ENCODE measurements at places on chromosomes 6 and 20.

DNA sequence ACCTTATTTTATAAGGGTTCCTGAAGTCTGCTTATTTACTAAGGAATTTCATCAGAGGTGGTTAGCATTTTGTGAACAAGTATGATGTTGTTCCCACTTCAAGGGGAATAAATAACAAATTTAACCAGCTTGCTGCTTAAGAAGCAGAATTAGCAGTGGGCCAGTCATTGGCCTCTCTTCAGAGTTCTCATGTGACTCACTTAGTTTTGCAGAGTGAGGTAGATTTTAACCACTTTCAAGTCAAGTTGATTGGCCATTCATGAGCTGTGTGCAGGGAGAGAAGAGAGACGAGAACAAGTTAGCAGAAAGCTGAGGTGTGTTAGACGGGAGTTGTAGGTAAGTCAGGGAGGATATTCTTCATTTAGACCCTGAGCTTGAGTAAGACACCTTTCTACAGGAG lies 18.1 kb downstream of the TOP1 start:
- no peak for DNase-seq

- DNase-seq: no peak
Measured at GRCh38 chr20:53074811-53075314, 102.7 kb downstream of the TSHZ2 start.

GRCh38 chr20:38117635-38118034 lies 47.4 kb downstream of the TGM2 start:
- DNase-seq: no peak

DNA sequence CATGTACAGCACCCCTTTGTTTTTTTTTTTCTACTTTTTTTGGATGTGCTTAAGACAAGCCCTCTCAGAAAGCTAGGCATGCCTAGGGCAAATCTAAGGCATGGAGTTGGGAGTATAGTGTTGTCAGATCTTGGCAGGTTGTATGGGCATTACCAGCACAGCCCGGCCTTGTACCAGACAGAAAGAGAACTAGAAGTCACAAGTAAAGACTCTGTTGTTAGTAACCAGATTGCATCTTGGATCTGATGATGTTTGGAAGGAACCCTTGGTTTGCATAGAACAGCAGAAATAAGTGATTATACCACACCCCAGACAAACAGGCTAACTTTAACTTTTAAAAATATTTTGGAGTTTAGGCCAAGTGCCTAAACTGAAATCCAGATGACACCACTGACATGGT lies 25.6 kb downstream of the STK35 start:
- DNase-seq: no peak

GRCh38 chr20:35768731-35769664 lies 2.8 kb upstream of the PHF20 start:
- DNase-seq: no peak

DNA sequence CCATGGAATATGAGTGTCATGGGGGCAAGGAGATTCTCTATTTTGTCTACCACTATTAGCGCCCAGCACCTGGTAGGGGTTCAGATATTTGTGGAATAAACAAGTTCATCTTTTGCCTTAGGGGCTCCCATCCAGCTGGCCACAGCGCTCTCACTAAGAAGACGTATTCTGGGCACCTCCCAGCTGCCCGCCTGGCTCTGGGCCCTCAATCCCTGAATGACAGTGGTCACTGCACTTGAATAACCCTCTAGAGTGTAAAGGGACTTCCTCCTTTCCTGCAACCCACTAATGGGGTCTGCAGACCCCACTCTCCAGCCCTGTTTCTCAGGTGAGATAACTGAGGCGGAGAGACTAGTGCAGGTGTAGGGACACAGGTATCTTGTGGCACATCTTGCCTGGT lies 36.2 kb downstream of the SNX5 start:
- DNase-seq: no peak

GRCh38 chr6:161211380-161212035 lies 62.4 kb downstream of the AGPAT4 start:
- no peak for DNase-seq

DNA sequence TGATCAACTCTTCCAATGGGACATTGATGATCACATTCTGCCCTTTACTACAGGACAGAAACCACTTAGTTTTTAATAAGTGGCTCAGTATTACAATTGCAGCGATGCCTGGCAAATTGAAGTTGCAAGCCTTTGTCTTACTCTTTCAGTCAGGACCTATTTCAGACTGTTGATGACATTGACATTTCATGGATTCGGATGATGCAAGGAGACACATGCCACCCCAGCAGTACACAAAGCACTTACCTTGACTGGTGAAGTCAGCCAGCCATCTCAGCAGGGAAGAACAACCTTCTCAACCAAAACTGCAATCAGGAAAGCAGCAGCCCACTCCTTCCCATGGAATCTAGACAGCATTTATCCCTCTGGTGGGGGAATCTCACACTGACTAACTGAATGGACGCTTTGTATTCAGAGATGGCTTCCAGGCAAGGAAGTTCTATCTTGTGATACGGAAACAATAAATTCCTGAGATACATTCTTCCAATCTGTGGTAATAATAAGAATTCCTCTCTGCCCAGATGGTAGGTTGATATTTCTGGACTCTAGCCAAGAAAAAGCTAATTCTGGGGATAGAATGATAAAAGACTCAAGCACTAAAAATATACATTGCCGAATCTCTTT lies 24.8 kb downstream of the NFYA start:
- DNase-seq: no peak

DNA sequence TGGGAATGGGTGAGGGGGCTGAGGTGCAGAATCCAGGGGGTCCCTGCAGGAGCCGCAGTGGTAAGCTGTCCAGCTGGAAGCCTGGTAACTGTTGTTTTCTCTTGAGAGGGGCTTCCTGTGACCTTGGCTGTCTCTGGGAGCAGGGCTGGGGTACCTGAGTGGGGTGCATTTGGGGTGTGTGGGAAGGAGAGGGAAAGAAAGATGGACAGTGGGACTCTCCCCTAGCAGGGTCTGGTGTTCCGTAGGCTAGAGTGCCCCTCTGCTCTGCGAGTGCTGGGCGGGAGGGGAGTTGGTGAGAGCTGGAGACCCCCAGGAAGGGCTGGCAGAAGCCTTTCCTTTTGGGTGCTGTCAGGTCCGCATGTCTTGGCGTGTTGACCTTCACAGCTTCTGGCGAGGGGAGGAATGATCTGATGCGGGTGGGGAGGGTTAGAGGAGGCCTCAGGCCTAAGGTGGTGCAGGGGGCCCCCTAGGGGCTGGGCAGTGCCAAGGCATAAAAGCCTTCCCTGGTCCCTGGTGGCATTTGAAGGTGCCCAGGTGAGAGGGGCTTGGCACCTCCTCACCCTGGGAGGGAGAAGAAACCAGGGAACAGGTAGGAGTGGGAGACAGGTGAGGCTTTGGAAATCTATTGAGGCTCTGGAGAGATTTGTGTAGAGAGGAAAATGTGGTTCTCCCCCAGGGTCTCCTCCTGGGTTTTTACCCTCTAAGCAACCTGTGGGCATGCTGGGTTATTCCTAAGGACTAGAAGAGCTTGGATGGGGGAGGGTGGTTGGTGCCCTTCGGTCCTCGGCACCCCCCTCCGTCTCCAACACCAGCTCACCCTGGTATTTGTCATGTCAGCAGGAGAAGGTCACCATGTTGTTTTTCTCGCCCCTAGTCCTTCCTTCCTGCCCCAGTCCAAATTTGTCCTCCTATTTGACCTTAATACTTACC lies 3.3 kb downstream of the VEGFA start:
- DNase-seq: peak; percentile 20

DNA sequence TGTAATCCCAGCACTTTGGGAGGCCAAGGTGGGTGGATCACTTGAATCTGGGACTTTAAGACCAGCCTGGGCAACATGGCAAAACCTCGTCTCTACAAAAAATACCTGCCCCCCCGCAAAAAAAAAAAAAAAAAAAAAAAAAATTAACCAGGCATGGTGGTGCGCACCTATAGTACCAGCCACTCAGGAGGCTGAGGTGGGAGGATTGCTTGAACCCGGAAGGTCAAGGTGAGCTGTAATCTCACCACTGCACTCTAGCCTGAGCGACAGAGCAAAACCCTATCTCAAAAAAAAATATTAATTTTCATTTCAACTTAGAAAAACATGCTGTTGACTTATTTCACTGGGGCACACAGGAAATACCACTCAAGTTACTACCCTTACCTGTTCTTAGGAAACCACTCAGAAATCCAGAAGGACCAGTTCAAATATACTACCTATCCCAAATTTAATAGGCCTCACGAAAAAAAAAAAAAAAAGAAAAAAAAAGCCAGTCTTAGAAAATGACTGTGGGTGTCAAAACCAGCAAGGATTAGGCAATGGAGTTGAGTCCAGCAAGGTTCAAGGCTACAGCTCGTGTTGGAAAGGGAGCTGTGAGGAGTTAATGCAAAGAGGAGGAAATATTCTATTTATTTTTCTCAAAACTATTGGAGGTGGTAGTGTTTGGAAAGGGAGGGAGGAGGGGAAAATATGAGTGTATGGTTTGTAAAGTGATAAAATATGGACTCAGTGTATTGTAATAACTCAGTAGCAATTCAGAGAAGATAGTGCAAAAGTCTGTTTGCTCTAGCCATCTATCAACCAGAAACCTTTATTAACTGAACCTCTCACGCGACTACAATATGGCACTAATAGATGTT lies 33.9 kb upstream of the PIM1 start:
- no peak for DNase-seq

DNA sequence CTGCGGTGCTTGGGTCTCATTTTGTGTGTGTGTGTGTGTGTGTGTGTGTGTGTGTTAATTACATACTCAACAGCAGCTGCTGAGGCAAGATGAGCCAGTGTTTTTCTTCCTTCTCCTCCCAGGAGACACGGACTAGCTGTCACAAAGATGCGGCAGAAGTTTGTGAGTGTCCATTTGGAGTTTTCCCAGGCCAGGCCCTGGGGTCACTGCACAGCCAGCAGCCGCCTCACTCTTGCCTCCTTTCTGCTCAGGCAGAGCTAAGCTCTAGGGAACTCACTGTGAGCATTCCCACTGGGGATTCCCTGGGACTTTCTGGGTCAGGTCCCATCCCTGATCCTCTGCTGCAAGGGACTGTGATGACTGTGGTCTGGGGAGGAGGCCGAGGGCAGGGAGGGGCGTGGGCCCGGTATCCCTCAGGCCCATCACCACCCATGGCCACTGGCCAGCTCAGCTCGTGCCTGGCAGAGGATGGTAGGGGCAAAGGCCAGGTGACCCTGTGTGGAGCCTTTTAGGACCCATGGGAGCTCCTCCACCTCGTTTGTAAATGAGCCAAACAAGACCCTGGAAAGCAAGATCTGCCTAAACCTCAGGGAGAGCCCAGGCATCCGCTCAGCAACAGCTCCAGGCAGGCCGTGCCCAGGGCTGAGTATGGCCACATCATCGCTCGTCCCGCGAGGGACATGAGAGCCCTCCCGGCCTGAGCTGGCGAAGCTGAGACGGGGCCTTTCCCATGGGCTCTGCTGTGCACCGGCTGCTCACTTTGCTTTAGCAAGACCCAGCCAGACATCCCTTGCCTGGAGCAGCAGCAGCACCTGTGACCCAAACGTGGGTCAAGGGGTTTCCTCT lies 102.0 kb downstream of the PSMB1 start:
- DNase-seq: no peak

DNA sequence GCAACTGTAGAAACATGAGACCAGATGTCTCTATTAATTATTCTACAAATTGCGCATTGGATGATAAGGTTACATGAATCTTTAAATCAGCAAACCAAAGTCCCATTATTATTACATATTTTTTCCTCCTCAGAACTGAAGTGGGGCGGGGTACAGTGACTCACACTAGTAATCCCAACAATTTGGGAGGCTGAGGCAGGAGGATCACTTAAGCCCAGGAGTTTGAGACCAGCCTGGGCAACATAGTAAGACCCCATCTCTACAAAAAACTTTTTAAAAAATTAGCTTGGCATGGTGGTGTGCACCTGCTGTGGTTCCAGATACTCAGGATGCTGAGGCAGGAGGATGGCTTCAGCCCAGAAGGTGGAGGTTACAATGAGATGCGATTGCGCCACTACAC lies 29.0 kb downstream of the HFE start:
- DNase-seq: no peak

DNA sequence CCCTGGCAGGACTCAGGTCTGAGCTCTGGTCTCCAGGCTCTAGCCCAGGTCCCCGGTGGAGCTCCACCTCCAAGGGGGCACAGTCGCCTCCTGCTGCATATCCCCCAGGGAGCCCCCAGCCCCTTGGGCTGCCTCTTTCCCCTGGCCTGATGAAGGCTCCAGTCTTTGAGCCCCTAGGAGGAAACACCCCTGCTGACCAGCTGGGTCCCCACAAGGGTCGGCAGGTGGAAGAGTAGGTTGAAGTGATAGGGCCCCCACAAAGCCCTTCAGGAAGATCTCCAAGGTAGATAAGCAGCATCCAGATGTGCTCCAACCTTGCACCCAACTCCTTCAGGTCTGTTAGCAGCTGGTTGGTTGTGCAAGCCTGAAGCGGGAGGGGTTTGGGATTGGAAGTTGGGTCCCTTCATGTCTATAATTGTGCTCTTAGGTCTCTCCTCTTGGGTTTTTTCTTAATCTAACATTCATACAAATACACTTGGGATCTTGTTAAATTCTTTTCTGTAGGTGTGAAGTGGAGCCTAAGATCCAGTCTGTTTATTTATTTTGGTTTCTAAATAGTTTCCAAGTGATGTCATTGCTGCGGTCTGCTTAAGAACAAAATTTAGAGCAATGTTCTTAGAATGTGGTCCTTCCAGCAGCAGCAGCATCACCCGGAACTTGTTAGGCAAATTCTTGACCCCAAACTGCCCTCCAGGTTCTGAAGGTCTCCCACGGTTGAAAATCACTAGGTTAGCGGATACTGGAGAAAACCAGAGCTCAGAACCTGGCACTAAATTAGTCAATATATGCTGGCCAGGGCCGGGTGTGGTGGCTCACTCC lies 5.1 kb downstream of the UBE2C start:
- no peak for DNase-seq

GRCh38 chr6:99338188-99338587 lies 11.3 kb downstream of the FAXC start:
- no peak for DNase-seq

GRCh38 chr20:7770578-7770977 lies 169.7 kb downstream of the HAO1 start:
- DNase-seq: no peak

DNA sequence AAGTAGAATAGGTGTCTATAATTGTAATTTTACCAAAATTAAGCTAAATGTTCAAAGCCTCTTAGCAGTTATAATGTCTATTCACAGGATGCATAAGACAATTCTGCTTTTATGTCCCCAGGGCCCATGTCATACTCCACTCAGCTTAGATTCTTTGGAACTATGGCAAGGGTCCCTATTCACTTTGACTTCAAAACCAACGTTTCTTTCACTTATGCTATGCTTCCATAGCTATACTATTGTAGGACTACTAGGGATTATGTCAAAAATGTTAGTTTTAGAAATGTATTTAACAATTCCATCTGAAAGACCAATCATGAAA lies 15.8 kb upstream of the ADGRG6 start:
- no peak for DNase-seq

DNA sequence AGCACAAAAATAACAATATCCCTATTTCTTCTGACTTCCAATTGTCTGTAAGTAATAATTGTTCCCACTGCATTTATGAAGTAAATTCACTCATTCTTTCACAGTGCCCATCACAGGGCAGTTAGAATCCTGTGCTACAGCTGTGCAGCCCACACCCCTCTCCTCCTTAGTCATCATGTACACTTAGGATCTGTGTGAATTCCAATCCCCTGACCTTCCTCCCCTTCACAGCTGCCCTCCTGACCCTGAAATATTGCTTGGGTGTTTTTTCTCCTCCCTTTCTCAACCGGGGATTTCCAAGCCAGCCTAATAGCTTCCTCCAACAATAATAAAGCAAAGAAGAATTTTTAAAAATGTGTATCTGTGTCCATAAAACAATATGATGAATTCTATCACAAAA lies 91.5 kb upstream of the BEND6 start:
- no peak for DNase-seq
